Stimulated activated CD4-positive, alpha-beta T cell treated with anti-CD3 and anti-CD28 coated beads, Interleukin-15, amount 100 ng/mL, for 1 hour (primary cell): ENCODE measurements at places on chromosomes 11 and 22.

DNA sequence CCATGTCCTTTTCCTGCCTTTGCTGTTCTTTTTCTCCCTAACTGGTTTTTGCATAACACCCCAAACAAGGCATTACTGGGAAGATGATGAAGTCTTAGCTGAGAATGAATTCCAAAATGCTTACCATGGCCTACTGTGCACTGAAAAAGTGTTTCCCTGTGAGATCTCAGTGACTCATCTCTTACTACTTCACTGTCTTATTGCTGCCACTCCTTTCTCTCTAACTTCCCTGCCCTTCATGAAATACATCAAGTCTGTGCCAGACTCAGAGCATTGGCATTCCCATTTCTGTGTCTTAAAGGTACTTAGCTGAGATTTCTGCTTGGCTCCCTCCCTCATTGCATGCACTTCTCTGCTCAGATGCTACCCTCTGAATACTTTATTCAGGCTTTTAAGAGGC, 49.1 kb upstream of the MUC15 start:
- DNase-seq = no peak

GRCh38 chr11:126413843-126414405, 58.4 kb downstream of the ST3GAL4 start:
- DNase-seq = no peak

DNA sequence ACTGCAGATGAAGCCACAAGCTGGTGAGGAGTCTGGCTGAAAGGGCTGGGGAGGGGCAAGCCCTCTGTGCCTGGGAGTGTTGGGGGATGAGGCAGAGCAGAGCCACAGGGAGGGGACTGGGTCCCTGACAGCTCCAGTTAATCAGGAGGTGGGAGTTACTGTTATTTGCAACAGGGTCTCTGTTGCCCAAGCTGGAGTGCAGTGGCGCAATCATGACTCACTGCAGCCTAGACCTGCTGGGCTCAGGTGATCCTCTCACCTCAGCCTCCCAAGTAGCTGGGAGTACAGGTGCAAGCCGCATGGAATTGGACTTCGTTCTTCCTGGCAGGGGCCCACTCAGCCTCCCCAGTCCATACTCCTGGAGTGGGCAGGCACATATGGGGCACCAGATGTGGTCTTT, 7.7 kb downstream of the SCN2B start:
- no peak for DNase-seq

- DNase-seq = no peak
These were observed 32.9 kb upstream of the FSHB start for GRCh38 chr11:30197869-30198268.

DNA sequence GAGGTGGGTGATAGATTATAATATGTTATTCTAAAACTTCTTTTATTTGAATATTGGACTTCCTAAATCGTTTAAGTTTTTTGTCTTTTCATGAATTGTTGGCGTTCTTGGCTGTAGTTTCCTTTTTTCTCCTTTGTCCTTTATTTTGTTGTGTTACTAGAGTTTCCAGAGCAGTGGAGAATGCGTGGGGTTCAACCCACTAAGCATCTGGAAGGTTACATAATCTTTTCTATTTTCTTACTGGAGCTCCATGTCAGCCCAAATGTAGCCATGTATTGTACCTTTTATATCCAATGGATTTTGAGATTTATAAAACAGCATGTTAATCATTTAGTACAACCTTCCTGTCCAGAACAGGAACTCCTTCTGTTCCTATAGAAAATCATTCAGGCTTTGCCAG, 63.2 kb downstream of the PPP6R3 start:
- DNase-seq = no peak
